ENCODE measurements at places on chromosomes 13 and 19. TPM values are rescaled to one million over a fixed set of nuclear protein-coding genes. Genes with fewer than 3 reads are reported as not detected.

YJEFN3 gene
- total RNA-seq, result 0.43 TPM

SAFB2 gene
- total RNA-seq, result 41.9 TPM

TUBA3C gene
- not detected for total RNA-seq

DAND5 gene
- not detected for total RNA-seq

OR10H1 gene
- total RNA-seq, result not detected

LYPD5 gene
- 16.4 TPM for total RNA-seq

COL4A2 gene
- 29.0 TPM for total RNA-seq

FBXO17 gene
- total RNA-seq, result 16.2 TPM

SLC1A6 gene
- not detected for total RNA-seq

INTS6 gene
- 79.6 TPM for total RNA-seq

ALDH16A1 gene
- total RNA-seq, result 27.3 TPM

SLC5A5 gene
- total RNA-seq, result 0.28 TPM

PLEKHF1 gene
- total RNA-seq, result 55.6 TPM

MBD3L1 gene
- total RNA-seq, result not detected

TMEM255B gene
- 3.4 TPM for total RNA-seq

Data from nasal cavity respiratory epithelium epithelial cell of viscerocranial mucosa (primary cell).